ENCODE measurements at places on chromosomes 7 and 10. TPM values are rescaled to one million over a fixed set of nuclear protein-coding genes. Genes with fewer than 3 reads are reported as not detected.
A peak's percentile ranks its signal among the peaks of the same experiment; 100 is the strongest.

Gene GNGT1
- total RNA-seq: not detected

Gene TRIM74
- total RNA-seq: not detected

DNA sequence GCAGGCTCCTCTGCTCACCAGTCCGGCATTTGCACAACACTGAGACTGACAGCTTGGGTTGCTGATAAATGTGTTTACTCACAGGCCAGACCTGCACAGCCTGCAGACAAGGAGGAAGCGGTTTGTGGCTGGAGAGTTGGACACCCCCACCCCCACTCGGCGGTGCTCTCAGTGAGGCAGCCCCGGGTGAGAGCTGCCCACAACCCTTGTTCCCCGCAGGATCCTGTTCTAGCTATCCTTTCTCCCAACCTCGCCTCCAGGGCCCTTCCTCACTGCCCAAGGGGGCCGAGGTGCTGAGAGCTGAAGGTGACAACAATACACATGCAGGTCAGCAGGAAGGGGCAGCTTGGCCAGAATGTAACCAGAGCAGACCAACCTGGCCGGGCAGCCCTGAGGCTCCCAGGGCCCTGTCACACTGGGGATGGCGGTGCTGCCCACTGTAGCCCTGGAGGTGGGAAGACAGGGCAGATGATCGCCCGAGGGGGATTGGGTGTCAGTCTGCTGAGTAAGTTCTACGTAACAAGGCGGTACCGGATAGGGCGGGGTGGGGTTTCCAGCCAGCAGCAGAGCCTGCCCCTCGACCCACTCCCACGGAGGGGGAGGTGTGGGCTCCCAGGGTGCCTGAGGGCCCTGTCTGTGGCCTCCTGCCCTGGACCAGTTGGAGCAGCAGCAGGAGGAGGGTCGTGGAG is 2.1 kb upstream of the ADAM8 start:
- no peak for DNase-seq

Gene GRID1
- total RNA-seq: not detected

- peak; percentile 83 for DNase-seq
These were observed 18.5 kb upstream of the SERPINE1 start for GRCh38 chr7:101108330-101108857.
